CD4-positive, alpha-beta T cell treated with Interleukin-6 for 4 hours (primary cell): ENCODE measurements at places on chromosomes 4 and X.
A peak's percentile ranks its signal among the peaks of the same experiment; 100 is the strongest.

GRCh38 chrX:149830192-149830873 is 48.6 kb downstream of the MAGEA9 start:
- DNase-seq = peak; percentile 29

DNA sequence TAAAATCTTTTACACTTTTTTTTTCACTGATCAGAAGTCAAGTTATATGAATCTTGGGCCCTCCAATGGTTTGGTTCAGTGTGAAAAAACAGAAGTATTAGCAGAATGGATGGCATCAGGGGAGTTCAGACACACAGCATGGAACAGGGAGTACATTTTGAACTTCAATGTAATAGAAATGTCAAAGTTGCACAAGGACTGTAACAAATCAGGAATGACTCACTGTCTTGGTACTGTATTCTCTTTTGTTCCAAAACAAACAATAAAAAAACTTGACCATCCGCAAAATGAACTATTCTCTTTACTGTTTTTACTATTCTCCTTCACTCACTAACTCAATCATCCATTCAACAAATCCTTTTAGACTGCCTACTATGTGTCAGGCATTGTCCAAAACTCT is 401.0 kb downstream of the FSTL5 start:
- no peak for DNase-seq

DNA sequence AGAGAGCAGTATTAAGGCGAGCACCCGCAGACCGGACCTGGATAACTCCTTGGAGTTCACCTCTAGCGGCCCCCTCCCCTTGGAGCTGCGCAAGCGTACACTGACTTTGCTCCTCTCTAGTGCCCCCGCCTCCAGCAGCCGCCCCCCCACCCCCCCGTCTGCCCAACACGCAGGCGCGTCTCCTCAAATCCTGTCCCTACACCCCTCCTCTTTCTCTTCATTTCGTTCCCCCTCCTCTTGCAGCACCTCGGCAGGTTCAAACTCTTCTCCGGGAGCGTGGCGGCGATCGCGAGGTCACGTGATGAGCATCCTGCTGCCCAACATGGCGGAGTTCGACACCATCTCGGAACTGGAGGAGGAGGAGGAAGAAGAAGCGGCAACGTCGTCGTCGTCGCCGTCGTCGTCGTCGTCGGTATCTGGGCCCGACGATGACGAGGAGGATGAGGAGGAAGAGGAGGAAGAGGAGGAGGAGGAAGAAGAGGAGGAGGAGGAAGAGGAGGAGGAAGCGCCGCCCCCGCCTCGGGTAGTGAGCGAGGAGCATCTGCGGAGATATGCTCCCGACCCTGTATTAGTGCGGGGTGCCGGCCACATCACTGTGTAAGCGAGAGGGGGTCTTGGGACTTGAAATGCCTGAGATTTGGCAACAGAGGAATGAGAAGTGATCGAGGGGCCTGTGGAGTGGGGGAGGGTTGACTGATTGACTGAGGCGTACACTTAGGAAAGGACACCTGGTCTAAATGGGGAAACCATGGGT is at the start of gene CHIC1:
Gene CHIC1 (plus strand): TSS at position 214 of the 754 bp plus-strand sequence. CDS start 88 bp downstream, at position 302.
- DNase-seq = peak; percentile 76

DNA sequence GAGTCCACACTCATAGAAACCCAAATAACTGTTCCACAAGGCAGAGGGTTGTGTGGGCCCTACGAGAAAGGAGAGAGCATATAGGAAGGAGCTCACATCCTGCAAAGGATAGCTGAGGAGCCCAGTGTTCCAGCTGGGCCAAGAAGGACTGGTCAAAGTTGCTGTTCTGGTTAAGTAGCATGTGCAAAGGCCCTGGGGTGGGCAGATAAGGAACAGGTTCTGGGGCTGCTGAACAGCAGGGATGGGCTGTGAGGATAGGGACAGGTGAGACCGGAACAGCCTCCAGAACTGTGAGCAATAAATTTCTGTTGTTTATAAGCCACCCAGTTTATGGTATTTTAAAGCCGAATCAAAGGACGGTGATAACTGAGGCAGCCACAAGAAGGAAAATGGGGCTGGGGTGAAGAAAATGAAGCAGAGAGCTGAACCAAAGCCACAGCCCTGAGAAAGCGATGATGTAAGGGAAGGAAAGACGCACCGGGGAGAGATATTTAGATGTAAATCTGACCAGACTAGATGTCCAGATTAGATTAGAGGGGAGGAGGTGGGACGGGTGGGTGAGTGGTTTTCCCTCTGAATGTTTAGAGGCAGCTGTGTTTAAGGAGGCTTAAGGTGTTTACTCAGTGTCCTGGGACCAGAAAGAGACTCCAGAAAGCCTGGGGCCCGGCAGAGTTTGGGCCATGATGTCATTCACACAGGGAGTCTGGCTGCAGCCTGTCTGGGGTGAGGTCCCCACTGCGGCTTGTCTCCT is 180.8 kb upstream of the BCOR start:
- peak; percentile 72 for DNase-seq

GRCh38 chr4:849478-850175 is 23.7 kb upstream of the CPLX1 start:
- no peak for DNase-seq

GRCh38 chr4:128820671-128821070 is 11.2 kb downstream of the JADE1 start:
- DNase-seq = no peak

GRCh38 chr4:154822775-154823174 is 41.7 kb downstream of the RBM46 start:
- no peak for DNase-seq

DNA sequence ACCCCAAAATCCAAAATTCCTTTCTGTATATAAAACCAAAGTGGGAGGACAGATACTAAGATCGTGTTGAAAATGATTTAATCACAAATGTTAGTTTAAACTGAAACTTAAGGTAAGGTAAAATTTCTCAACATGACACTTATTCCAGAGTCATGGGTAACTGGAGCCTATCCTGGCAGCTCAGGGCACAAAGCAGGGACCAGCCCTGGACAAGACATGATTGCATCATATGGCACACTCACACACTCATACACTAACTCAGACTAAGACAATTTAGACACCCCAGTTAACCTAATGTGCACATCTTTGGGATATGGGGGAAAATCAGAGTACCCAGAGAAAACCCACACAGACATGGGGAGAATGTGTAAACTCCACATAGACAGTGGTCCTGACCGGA is 244.1 kb upstream of the TEX13A start:
- DNase-seq = no peak

GRCh38 chrX:117096528-117096927 is 633.8 kb upstream of the CT83 start:
- no peak for DNase-seq
